ENCODE measurements at places on chromosomes 3 and 15.

- DNase-seq, result no peak
Observed at GRCh38 chr15:42385980-42386700, 26.8 kb downstream of the CAPN3 start.

GRCh38 chr3:4416961-4417360 lies 50.1 kb downstream of the SUMF1 start:
- no peak for DNase-seq

DNA sequence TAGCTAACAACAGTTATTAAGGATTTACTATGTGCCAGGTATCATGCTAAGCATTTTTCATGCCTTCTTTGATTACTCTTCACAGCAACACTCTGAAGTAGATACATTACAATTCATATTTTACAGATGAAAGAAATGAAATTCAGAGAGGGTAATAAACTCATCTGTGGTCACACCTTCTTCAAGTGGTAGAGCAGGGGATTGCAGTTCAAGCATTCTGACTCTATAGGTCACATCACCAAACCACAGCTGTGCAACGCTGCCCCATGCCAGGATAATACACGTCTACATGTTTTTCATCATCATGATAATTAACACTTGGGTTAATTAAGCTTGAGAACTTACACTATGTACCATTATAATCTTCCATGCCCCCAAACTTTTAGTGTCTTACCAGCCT lies 98.5 kb downstream of the LRRC3B start:
- no peak for DNase-seq

DNA sequence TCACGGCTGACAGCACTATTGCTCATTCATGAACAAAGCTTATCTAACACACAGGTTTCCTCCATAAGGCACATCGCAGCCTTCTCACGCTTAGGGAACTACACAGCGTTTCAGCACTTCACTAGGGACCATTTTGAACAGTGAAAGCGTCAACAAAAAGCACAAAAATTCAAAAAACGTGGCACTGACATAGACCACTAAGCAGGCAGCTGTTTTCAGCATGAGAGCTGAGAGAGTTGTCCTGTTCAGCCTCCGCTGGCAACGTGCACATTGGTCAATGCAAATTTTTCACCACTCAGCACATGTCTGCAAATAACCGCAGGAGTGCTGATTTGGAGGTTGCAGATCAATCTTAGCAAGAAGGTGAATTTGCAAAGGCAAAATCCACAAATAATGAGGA lies 109.2 kb downstream of the LRRK1 start:
- DNase-seq, result no peak

DNA sequence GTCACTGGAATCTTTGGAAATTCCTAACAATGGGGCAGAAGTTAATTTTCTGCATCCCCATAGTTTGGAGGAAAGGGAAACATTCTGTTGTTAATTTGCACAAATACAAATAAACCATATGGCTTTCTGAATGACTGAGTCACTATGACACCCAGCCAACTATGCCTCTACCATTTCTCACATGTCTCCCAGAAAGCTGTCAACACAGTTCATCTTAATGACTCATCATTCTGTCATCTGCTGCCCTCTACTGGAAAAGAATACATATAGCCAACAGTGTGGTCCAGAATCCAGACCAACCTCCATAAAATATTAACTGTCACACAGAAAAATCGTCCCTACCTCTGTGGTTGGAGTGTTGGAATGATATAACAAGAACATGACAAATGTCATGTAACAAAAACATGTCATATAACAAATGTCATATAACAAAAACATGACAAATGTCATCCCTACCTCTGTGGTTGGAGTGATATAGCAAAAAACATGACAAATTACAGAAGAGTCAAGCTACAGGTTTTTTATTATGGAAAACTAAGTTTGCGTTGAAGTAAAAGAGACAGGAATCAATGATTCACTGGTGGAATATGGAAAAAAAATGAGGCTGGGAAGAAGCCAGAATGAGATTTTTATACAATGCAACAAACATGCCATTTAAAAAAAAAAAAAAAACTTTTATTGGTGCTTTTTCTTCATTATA lies 47.7 kb upstream of the GYG1 start:
- peak; percentile 58 for DNase-seq

DNA sequence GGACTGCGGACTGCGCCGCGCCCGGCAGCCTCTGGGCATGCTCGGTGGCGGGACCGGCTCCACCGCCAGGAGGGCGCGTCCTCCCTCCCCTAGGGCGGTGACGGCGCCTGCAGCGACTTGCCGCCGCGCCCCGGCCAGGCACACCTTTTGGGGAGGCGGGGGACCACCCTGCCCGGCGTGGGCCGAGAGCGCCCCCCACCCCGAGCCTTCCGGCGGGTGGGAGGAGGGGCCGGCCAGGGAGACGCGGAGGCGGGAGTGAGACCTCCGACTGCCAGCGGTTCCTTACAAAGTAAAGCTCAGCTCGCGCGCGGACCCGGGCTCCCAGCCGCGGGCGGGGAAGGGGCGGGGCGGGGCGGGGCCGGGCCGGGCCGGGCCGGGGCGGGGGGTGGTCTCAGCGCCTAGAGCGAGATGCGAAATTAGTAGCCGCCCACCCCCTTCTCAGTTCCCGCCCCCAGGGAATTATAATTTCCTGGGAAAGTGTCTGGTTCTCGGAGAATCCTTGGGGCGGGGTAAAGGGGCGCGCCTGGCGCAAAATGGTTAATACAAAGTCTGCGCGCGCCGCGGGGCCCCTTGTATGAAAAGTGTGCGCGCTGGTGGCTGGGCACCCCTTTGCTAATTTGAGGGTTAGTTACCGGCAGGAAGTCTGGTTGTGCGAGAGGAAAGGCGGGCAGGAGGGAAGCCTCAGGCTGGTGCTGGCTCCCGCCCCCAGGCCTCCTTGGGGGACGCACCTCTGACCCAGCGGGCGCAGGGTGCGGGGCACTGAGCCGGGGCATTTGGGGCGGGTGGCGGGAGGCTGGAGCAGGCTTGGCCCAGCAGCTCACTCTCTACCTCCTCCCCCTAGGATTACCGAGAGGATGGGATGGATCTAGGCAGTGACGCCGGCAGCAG lies 224.8 kb upstream of the IL12A start:
- peak; percentile 73 for DNase-seq

GRCh38 chr15:85854345-85855097 lies 59.8 kb upstream of the KLHL25 start:
- no peak for DNase-seq

- DNase-seq, result no peak
Observed at GRCh38 chr3:112137781-112138180, 4.7 kb upstream of the GCSAM start.

GRCh38 chr15:70521576-70522322 lies 241.6 kb downstream of the UACA start:
- DNase-seq, result no peak

DNA sequence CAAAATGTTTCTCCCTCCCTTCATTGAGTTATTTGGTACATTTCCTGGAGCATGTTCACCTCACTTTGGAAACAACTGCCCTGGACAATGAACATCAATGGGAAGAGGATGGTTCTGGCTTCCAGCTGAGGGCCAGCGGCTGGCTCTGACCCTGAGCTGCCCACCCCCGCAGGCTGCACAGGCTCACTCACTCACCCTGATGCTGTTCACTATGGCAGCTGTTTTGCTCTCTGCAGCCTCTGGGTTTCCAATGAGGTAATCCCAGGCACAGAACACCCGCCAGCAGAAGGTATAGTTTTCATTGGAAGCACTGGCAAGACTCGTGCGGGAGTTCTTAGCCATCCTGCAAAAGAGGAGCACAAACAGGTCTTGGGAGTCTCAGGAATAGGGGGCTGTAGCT lies 17.8 kb downstream of the TMC3 start:
- DNase-seq, result no peak

DNA sequence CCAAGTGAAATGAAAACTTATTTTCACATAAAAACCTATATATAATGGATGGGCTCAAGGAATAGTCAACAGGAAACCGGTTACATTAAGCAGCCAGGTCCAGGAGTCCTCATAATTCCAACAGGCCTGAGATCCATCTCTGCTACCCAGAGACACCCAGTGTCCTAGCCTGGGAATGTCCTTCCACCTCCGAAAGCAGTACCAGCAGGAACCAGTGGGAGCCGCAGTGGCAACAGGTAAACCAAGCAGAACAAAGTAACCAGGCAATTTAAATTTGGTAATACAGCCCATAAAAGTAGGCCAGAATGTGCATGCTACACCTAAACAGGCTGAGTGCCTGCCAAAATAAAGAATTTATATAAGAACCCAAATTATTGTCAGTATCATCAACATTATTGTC lies 195.6 kb downstream of the ZBBX start:
- no peak for DNase-seq

DNA sequence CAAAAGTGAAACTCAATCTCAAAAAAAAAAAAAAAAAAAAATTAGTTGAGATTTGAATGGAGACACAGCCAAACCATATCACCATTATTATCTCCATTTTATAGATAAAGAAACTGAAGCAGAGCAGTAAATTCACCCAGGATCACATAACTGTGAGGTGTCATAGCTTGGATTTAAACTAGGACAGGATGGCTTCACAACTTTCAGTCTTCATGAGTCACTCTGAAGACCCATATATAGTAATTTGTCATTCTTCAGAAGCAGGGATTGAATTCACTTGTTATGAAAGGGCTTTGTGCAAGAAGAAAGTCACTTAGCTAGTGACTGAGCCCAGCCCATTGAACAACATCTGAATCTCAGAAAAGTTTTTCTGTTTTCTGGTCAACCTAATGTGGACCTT lies 60.5 kb upstream of the LRIG1 start:
- DNase-seq, result no peak

GRCh38 chr3:67418426-67419217 lies 235.8 kb downstream of the SUCLG2 start:
- no peak for DNase-seq

GRCh38 chr3:156964577-156964976 lies 138.4 kb downstream of the LEKR1 start:
- DNase-seq, result no peak

- DNase-seq, result no peak
Observed at GRCh38 chr3:167913219-167913835, 177.8 kb downstream of the SERPINI1 start.

- DNase-seq, result no peak
Observed at GRCh38 chr3:127213381-127213918, 20.5 kb downstream of the PRR23E start.

DNA sequence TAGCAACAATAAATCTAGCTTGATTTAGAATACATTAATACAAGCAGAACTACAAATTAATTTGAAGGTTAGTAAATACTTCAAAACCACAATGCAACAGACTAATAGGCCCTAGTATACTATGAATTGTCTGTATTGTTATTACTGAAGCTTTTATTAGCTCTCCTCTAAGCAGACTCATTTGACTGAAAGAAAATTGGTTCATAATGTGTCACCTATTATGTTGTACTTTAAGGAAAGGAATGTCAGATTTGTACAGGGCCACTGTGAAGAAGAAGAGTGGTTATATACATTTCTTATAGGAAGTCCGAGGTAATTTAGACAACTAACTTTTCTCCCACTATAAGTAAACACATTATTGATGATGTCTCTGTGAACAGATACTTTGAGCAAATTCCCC lies 954.5 kb downstream of the ZPLD1 start:
- no peak for DNase-seq

DNA sequence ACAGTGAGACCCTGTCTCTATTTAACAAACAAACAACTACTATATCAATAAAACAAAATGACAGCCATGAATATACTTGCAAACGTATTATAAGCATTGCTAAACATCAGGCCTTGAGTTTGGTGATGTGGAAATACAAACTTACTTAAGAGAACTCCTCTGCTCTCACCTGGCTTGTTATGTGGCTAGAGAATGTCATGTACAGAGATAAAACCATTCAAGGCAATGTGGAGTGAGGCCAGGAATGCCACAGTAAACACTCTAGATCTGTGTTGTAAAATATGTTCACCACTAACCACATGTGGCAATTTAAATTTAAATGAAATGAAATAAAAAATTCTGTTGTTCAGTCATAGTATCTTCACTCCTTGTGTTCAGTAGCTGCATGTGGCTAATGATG lies 22.7 kb upstream of the RARB start:
- no peak for DNase-seq

GRCh38 chr15:74350295-74351275 lies 16.9 kb downstream of the CYP11A1 start:
- no peak for DNase-seq

DNA sequence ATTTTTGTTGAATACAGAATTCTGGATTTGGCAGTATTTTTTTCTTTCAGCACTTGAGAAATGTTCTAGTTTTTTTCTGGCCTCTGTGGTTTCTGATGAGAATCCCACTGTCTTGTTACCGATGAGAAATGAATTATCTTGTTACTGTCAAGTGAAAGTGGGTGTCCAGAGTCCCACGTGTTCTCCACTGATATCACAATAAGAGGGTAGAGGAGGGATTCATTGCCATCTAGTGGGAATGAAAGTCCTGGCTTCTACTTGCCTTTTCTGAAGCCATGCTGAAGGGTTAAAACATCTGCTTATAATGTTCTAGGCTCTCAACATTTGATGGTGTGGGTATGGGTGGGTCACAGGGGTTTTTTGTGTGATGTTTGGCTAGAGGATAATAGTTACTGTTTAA lies 66.1 kb downstream of the SEC22A start:
- no peak for DNase-seq

GRCh38 chr15:57566834-57567233 lies 24.9 kb upstream of the MYZAP start:
- no peak for DNase-seq

GRCh38 chr15:38054488-38054887 lies 120.0 kb downstream of the TMCO5A start:
- no peak for DNase-seq

DNA sequence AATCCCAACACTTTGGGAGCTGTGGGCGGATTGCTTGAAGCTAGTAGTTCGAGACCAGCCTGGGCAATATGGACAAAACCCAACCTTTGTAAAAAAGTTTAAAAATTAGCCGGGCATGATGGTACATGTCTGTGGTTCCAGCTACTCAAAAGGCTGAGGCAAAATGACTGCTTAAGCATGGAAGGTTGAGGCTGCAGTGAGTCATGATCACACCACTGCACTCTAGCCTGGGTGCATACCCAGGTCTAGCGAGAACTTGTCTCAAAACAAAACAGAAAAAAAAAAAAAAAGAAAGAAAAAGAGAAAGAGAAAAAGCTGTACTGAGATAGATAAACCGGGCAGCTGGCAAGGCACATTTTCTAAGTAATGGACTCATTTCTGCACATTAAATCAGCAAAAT lies 10.6 kb downstream of the ARPP19 start:
- no peak for DNase-seq

DNA sequence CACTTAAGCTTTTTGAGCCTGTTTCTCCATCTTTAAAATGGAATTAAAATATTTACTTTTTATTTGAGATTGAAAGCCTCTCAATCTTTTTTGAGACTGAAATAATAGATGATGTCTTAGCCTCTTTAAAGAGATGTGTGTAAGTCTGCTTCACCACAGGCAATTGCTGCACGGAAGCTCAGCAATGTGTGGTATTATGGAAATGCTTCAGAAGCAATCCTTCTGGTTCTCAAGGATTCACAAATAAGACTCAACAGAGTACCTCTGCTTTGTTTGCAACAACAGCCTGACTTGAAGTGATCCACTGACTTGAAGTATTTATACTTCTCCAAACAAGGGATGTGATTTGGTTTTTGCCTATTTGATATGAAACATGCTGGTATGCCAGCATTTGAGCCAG lies 332.0 kb upstream of the RASGRP1 start:
- no peak for DNase-seq

Data from NCI-H510A (cell line).